ENCODE measurements at places on chromosomes 3 and 15.

DNA sequence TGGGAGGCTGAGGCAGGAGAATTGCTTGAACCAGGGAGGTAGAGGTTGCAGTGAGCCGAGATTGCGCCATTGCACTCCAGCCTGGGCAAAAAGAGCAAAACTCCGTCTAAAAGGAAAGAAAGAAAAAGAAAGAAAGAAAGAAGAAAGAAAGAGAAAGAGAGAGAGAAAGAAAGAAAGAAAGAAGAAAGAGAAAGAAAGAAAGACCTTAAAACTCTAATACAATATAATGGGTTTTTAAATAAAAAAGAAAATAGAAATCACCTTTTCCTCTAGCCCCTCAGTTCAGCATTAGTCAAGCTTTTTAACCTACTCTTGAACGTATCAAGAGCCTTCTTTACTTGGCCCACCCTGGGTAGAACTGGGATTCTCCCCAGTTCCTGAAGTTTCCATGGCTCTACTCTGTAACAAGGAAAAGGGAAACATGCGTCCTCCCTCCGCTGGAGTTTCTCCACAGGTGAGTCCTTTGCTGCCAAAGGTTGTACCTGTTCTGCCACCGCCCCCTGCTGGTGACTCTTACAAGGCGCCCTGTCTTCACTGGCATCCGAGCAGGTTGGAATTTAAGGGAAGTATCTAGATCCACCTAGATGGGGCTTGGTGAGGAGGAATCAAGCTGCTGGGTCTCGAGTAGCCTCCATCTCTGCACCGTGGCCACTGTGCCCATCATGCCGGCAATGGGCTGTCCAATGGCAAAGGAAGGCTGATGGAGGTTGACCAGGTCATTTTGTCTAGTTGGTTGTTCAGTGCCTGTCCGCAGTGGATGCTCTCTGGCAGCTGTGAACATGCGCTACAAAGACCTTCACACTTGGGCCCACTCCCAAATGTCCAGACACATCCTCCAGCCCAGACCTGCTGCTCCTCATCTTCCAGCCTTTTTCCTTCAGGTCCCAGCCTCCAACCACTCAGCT, 20.6 kb upstream of the EPHB3 start:
- DNase-seq, result no peak

GRCh38 chr3:134090031-134090430, 60.3 kb upstream of the SLCO2A1 start:
- DNase-seq, result no peak

- DNase-seq, result no peak
These were observed 29.7 kb upstream of the STRIT1 start for GRCh38 chr3:155323063-155323666.

DNA sequence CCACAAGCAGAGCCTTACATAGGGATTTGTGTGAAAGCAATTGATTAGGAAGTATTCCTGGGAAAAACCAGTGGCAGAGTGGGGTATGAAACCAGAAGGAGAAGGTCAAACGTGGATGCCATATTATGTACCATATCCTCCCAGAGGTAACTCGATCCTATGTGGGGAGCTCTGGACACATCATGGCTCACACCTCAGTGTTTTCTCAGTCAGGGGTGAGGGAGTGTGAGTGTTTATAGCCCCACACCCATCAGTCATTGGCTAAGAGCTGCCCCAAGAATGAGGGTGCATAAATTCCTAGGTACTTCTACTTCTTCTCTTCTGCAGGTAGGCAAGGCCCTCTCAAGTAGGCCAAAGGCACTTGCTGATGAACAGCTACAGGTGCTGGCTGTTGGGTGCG, 28.2 kb upstream of the PDZRN3 start:
- DNase-seq, result no peak

- DNase-seq, result no peak
These were observed 592 bp upstream of the ZNF445 start for GRCh38 chr3:44478055-44478468.

GRCh38 chr3:58013973-58014649, 5.9 kb downstream of the FLNB start:
- DNase-seq, result no peak

GRCh38 chr15:31369727-31370126, 43.1 kb downstream of the KLF13 start:
- DNase-seq, result no peak

- no peak for DNase-seq
These were observed 154.4 kb downstream of the EBLN2 start for GRCh38 chr3:73215901-73216300.

DNA sequence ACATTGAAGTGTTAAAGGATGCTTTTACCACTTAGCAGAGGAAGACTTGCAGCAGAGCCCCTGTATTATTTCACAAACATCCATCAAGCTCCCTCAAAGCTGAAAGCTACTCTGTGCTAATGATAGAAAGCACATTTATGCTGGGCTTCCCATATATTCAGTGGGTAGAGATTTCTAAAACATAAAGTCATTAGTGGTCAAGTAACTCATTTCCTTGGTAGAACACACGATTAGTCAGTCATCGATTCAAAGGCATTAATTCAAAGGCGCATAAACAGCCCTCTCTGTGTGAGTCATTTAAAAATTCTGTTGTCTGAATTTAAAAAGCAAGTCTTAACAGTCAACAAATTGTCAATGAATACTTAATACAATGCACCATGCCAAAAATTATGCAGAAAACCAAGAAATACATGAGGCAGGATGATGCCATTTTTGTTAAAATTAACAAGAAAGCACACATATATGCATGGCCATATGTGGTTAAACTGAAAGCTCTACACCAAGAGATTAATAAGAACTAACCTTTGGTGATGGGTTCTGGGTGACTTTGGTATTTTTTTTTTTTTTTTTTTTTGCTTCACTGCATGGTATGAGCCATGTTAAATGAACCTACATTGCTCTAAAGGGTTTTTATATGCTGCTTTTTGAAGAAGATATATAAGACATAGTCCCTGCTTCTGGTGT, 61.7 kb downstream of the LDHAL6B start:
- DNase-seq, result no peak

GRCh38 chr3:89494734-89495133, 387.3 kb downstream of the EPHA3 start:
- no peak for DNase-seq

- DNase-seq, result no peak
These were observed 24.1 kb downstream of the ZNF80 start for GRCh38 chr3:114213292-114213626.

DNA sequence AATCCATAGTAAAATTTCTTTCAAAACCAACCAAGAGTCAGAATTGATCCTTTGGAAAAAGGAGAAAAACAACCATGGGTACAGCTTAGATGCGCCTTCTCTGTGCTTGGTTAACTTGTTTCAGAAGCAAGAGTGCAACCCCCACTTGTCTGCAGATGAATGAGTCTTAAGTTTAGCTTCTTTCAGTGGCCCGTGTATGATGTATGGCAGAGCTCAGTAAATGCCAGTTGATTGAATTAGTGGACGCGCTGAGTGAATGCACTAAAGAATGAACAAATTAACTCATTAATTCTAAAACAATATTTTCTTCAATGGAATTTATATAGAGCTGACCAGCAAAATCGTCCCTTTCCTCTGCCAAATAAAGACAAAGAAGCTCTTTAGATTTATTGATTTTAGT, 67.0 kb upstream of the ARHGEF3 start:
- no peak for DNase-seq

DNA sequence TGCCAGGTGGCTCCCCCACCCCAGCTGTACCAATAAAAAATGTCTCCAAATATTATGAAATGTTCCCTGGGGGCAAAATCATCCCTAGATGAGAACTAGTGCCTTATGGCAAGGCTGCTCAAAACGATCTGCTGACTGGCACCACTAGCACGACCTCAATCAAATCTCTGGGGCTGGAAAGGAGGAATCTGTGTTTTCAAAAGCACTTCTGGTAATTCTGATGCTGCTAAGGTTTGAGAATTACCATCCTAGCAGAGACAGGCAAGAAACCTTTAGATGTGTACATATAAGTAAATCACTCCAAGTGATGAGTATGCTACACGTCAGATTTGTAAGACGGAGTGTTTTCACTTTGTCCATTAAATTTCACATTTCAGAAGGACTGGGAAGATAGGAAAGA, 360.1 kb upstream of the THRB start:
- no peak for DNase-seq

- no peak for DNase-seq
These were observed 187.2 kb upstream of the SLITRK3 start for GRCh38 chr3:165383381-165383780.

GRCh38 chr3:190169877-190170276, 49.2 kb upstream of the P3H2 start:
- DNase-seq, result no peak

DNA sequence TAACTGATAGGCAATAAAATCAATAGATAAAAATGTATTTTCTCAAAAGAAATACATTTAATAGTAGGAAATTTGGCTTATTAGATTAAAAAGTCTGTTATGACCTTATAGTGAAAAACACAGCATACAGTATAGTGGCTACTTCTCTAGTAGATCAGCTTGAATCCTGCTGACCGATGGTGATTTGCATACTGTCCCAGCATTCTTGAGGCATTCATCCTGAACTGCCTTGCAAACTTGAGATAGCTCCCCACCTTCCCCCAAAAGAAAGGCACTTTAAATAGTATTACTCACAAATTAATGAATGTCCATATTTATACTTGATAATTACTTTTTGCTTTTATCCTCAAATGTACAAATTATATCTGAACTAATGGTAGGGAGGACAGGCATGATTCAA, 6.7 kb downstream of the CHMP2B start:
- no peak for DNase-seq

DNA sequence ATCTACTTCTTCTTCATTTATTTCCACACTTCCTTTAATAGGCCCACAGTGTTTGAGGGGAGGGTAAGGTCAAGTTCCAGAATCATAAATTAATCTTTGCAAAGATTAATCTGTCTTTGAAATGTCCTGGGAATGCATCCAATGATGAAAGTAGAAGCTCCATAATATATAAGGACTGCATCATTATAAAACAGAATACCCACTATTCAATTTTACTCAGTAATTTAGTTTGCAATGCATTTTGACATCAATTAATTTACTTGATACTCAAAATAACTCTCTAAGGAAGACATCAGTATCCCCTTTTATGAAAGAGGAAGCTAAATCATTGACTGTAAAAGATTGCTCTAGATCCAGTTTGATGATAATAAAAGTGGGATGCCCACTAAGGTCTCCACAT, 777.2 kb downstream of the GRM7 start:
- DNase-seq, result no peak

- no peak for DNase-seq
These were observed 109.6 kb upstream of the FXR1 start for GRCh38 chr3:180802837-180803236.

- no peak for DNase-seq
These were observed 19.0 kb downstream of the NANOGP8 start for GRCh38 chr15:35066094-35066493.

GRCh38 chr15:76575679-76576078, 239.1 kb downstream of the ISL2 start:
- DNase-seq, result no peak

DNA sequence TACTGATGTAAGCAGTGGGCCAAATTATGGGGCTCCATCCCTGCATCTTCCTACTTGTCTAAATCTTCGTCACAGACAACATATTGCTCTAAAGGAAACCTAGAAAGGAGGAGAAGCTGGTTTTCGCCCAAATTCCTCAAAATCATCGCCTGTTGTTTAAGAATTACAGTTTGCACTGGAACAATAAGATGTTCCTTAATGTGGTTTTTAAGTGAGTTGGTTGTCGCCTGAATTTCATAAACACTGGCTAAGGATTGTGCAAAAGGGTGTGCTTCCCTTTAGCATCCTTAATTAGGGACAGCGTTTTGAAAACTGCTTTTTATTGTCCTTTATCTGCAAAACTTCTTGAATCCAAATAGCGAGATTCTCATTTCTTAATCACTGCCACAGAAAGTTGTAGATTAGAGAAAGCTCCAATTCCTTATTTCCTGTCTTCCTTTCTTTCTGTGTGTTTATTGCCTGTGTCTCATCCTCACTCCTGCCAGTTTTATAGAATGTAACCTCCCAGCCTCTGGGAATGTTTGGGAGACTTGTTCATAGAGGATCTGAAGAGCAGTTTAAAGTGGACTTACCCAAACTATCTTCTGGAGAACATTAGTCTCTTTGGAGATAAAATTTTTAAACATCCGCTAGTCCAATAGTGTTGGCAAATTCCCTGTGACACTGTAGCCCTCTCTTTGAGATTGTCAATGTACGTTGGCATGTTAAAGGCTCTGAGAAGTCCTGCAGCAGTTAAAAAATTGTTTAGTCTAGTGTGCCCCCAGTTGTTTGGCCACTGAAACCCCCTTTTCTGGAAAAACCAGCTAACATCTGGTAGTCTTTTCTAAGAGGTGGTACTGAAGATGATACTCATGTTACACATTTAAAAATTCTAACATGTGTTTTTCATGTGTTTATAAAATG, 50.4 kb downstream of the FLNB start:
- DNase-seq, result no peak

- no peak for DNase-seq
These were observed 151.9 kb upstream of the ZNF385D start for GRCh38 chr3:21902956-21903355.

DNA sequence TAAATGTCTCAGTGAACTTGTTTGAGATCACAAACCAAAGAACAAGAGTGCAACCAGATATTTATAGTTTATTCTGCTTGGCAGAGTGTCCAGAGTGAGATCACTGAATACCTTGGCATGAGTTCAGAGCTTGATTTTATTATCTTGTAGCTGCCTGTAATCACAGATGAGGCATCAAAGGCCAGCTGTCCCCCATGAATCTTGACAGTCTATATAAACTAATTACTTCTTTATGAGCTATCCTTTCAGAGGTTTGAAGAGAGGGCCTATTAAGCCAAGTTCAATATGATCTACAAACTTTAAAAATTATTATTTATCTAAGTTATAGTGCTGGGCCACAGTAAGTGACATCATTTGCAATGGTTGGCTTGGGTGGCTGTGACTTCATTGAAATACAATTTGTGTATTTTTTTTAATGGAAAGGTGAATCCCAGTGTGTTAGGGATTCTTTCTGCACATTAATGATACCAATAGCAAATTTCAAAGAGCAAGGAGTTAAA, 251.5 kb downstream of the CLSTN2 start:
- no peak for DNase-seq

GRCh38 chr3:12910356-12911099, 69.2 kb upstream of the RPL32 start:
- DNase-seq, result no peak

DNA sequence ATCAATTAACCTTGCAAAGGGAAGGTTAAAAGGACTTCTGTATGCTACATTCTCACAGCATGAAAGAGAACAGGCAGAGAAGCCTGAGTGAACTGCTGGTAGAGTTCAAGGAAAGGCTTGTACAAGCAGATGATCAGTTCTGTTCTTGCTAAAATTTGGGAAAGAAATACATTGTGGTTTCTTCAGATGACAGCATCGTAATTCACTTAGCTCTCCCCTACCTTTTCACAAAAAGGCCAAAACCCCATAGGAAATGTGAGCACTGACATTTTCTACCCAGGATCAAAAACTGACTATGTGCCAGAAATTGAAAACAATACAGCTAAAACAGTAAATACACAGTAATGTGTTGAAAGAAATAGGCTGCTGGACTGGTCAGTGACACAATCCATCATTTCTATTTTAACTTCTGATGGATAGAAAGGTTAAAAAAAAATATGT, 216.4 kb downstream of the DPH6 start:
- no peak for DNase-seq

All from NCI-H187 treated with DMSO at 0.1 percent for 48 hours (cell line).